Metanephros (tissue), 2 donors: ENCODE measurements at places on chromosomes 3 and 15. TPM values are rescaled to one million over a fixed set of nuclear protein-coding genes. Genes with fewer than 3 reads are reported as not detected.

The GADL1 gene
- 6.2 TPM for total RNA-seq

The PLSCR2 gene
- 0.47 TPM for total RNA-seq

The NMB gene
- total RNA-seq, result 5.8 TPM

The HRG gene
- 0.88 TPM for total RNA-seq

The ZBTB38 gene
- total RNA-seq, result 78.5 TPM

The ARL13B gene
- 11.3 TPM for total RNA-seq

The CPLX3 gene
- not detected for total RNA-seq

The COL6A5 gene
- 0.06 TPM for total RNA-seq

The KBTBD12 gene
- total RNA-seq, result 6.2 TPM

The SLC28A1 gene
- 6.6 TPM for total RNA-seq

The FAM227B gene
- 16.6 TPM for total RNA-seq
